Umbilical cord (tissue), 2 donors: ENCODE measurements at places on chromosomes 13 and 19.

DNA sequence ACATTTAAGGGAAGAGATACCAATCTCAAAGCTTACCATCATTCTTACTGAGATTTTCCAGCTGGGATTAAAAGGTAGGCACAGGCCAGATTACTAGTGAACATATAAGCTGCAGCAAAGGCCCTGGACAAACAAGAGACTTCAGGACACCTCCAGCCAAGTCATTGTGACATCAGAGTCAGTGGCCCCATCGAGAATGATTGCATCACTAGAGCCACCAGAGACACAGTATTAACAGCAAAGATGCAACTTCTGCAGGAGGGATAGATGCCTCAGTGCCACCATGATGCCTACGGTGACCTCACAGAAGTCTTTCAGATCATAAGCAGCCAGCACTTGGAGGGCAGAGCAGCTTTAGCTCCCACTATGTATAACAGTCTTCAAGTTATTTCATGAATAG is 8.6 kb downstream of the RUBCNL start:
- DNase-seq: no peak

- no peak for DNase-seq
Measured at GRCh38 chr19:47247308-47247990, 8.9 kb upstream of the CCDC9 start.

- no peak for DNase-seq
Measured at GRCh38 chr19:41792513-41793413, 3.6 kb upstream of the CEACAM3 start.

DNA sequence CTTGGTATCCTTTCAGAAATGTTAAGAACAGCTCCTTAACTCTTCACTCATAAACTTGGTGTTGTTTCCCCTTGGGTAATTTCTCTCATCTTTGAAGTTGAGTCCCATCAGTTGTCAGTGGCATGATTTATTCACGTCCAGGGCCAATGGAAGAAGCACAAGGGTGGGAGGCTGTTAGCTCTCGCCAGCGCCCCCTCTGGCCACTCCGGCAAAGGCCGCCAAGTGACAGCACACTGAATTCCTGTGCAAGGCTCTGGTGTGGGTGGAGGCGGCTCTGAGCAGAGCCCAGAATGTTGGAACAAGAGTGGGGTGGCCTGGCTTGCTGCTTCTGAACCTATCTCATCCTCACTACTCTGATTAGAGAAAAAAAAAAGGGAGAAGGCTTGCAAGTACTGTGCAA is 13.1 kb upstream of the MEDAG start:
- peak; percentile 74 for DNase-seq

DNA sequence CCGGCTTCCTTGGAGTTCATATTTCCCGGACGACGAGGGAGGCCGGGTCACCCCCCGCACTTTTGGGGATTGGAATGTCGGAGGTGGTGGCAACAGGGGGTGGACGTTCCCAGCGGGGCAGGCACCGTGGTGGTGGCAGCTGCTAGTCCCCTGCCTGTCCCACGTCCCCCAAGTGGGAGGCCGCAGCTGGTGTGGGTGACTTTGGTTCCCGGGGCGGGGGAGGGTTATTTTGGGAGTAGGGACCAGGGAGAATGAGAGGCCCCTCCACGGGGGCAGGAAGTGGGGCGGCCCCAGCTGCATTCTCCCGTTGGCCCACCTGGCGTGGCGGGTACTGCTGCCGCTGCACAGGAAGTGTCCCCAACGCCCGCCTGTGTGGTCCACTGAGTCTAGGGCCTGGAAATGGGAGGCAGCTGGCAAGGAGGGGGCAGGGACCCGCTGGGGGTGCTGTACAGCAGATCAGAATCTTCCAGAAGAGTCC is 11.1 kb upstream of the PLIN3 start:
- DNase-seq: no peak

DNA sequence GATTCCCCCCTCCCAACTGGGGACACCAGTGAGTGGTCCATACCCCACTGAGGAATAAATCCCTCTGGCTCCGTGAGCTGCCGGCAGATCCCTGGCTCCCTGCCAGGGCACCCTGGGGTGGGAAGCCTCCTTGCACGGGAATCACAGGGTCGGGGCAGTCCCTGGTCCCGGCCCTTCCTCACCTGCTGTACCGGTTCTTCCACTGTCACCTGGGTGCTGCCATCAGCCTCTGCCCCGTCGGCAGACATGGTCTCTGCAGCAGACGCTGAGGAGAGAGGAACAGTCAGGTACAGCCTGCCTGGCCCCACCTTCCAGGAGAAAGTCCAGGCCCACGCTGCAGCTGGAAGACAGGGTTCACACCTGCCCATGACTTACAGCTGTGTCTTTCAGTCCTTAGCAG is 6.3 kb downstream of the PLIN3 start:
- DNase-seq: peak; percentile 62

DNA sequence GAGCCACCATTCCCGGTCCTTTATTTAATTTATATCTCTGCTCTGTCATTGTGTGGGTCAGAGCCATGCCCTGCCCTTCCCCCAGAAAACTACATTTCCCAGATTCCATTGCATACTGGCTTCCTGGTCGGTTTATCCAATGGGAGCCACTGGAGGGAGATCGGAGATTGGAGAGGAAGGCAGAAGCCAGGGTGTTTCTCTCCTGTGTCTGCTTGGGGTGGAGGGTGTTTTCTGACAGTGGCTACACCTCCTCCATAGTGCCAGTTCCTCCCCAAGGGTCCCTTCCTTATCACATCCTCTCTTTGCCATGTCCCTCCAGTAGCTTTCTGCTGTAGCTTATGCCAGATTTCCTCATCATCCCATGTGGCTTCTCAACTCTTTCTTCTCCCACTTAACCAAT is 19.0 kb downstream of the OLFM2 start:
- DNase-seq: peak; percentile 63
